ENCODE measurements at places on chromosomes 3 and 15.

DNA sequence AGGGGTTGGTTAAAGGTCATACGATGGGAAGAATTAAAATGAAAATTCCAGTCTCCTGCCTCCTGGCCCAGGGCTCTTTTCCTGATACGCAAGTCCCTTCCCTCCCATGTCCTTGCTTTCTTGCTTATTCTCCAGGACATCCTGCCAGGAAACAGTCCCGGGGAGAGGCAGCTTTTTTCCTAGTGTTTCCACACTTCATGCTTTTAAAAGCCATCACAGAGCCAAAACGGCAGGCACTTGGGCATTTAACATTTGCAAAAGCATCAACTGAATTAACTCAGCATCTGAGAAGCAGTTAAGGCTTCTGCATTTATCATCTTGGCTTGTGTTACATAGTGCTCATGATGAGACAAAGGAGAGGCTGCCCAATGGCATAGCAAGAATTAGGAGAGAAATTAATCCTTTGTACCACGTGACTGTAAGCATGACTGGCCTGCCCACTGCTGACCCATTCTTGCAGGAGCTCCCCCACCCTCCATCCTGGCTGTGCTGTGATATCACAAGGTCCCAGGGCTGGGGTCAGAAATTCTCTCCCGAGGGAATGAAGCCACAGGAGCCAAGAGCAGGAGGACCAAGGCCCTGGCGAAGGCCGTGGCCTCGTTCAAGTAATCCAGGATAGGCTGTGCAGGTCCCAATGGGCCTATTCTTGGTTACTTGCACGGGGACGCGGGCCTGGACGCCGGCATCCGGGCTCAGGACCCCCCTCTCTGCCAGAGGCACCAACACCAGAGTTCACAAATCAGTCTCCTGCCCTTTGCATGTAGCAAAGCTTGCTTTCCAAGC lies 21.6 kb upstream of the VILL start:
- DNase-seq: no peak

- no peak for DNase-seq
Measured at GRCh38 chr3:32641356-32641755, 43.6 kb upstream of the CNOT10 start.

DNA sequence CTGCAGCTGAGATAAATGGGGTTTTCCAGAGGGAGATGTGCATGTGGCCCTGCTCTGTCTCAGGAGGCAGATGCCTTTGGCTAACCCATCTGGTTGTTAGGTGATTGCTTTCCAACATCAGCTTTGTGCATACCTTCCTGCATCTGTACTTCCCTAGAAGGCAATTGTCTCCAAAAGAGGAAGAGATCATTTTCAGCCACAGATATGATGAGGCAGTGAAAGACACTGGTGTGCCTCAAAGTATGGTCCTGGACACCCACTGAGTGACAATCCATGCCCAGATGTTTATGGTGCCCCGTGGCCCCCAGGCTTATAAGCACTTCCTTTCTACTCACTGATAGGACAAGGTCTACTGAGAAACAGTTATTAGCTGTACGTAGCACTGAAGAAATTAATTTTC lies 117.5 kb upstream of the NR2F2 start:
- no peak for DNase-seq

DNA sequence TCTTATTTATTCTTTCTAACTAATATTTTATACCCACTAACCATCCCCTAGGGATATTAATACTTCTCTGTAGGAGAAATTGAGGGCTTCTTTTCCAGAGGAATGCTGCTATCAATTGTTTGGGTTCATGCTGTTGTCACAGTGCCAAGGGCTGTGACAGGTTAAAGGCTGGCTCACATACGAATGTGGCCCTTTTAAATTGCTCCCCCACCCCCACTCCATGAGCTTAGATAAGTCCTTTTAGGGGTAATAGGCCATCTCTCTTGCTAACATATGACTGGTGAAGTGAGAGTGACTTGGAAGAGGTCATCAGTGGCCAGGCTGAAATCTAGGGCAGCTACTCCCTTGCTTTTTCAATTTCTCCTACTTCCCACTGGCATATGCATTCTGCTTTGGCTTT lies 121.9 kb upstream of the DPH6 start:
- DNase-seq: no peak

DNA sequence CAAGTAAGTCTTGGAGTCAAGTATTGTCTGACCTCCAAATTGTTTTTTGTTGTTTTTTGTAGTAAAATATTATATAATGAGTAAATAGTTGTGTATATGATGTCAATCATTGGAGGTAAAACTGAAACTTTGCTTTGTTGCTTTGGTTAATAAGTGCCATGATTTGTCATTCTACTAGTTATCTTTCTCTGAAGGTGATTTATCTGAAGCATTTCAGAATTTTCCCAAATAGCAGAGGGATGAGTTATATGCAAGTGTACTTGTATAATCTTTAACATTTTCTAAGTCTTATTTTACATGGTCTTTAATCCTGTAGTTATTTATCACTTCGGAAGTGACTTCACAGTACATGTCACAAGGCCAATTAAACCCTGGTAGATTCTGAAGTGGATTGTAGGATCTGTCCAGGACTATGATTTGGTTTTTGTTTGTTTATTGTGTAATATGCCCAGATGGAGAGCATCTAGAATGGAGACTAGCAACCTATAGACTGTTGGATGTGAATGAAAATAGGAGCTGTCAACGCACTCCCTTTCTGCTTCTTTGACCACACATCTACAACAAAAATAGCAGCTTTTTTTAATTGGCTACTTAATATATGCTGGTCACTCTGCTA lies 93.1 kb upstream of the SAMMSON start:
- DNase-seq: no peak

DNA sequence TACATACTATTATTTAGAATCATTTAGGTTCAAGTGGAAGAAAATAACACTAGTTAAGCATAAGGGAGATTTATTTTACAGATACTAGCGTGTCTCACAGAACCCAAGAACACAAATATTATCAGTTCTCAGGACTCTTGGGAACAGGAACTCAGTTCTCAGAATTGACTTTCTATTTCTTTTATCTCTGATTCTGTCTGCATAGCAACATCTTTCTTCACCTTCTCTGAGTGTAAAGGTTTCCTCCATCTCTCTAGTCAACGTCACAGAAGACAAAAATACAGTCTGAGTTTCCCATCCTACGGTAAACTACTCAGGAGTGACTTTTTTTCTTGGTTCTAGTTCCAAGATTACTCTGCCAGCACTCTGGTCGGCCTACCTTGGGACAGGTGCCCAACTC lies 220.0 kb downstream of the SV2B start:
- no peak for DNase-seq

GRCh38 chr15:40926659-40927494 lies 2.3 kb upstream of the DLL4 start:
- DNase-seq: no peak

GRCh38 chr15:74170071-74170844 lies 3.3 kb upstream of the ISLR start:
- no peak for DNase-seq

DNA sequence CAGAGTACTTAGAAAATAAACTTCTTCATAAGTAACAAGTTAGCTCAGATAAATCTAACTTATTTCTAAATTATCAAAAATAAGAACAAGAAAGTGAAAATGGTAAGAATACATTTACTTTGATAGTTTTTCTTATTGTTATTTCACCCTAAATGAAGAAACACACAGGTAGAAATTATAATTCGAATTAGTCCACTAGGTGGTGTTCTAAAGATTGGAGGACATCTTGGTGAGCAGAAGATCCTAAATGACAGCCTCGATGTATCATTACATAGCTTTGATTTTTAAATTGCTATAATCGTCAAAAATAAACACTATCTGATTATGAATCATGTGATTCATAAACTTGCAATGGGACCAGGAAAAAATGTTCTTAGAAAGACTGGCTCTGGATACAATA lies 280.8 kb upstream of the UBE2E2 start:
- DNase-seq: peak; percentile 3

DNA sequence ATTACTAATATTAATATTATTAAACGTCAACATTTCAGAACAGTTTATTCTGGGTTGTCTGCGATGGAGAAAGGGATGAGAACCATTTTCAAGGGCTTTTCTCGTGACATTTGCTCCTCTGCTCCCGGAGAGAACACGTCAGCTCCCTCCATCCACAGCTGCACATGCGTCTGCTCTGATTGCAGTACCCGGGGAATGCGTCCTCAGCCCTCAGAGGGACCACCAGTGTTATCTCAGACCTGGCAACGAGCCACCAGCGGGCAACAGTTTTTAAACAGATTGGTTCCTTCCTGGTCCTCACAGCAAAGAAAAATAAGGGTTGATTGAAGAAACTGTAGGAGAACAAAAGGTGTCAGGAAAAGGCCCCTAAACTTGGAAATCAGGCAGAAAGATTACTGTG lies 202.2 kb upstream of the ADAMTS9 start:
- no peak for DNase-seq

DNA sequence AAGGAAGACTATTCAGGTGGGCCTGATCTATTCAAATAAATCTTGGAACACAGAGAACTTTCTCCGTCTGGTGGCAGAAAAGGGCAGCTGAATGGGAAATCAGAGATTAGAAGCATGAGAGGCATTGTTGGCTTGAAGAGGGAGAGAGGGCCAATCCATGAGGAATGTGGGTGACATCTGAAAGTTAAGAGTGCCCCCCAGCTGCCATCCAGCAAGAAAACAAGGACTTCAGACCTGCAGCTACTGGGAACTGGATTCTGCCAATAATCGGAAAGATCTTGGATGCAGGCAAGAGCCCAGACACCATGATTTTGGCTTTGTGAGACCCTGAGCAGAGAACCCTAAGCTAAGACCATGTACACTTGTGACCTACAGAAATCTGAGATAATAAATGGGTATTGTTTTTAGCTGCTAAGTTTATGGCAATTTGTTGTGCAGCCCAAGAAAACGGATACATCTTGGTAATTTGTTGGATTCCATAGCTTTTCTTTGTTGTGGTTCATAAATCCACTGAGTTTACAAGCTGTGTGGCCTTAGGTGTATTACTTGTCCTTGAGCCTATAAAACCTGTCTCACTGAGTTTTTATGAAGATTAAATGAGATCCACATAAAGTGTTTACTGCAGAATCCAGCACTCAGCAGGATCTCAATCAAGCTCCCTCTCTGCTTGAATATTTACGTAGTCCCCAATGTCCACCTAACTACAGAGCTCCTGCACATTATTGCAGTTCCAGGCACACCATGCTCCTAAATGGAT lies 82.1 kb upstream of the PRTG start:
- peak; percentile 7 for DNase-seq

- no peak for DNase-seq
Measured at GRCh38 chr15:38257676-38258075, 5.0 kb downstream of the SPRED1 start.

GRCh38 chr15:99842071-99842470 lies 108.8 kb upstream of the LYSMD4 start:
- DNase-seq: no peak

GRCh38 chr3:113533534-113533892 lies 1.2 kb downstream of the SIDT1 start:
- no peak for DNase-seq

- no peak for DNase-seq
Measured at GRCh38 chr3:30370681-30371271, 235.6 kb upstream of the TGFBR2 start.

DNA sequence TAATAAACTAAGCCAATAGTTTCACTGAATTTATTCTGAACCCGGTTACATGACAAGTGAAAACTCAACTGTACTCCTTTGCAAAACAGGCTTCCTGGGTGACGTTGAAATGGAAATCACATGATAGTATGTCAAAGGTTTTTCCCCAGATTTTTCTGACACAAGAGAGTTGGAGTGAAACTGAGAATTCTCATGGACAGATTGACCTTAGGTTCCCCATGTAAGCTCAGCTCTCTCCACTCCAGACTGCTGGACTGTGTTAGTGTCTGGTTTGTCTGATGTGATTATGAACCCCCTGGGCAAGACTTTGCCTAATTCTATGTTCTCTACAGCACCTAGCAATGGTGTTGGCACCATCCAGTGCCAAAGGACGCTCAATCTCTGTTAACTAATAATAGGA lies 219.7 kb upstream of the COL8A1 start:
- DNase-seq: no peak

- no peak for DNase-seq
Measured at GRCh38 chr3:128483657-128484403, 9.2 kb downstream of the GATA2 start.

DNA sequence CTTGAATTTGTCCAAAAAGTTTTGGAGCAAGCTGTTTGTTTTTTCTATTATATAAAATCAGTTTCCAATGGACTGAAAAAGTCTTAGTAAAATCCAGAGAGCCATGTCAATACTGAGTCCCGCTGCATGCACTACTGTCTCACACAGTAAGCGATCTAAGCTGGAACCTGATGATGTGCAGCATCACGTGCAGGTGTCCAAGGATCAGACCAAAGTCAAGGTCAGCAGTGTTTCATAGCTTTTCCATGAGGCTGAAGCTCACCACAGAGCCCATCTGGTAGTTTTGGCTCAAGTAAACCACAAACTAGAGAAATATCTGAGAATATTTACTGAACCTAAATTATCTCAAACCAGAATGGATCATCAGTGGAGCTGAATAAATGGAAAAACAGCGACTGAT lies 784.0 kb upstream of the SEMA6D start:
- DNase-seq: no peak

GRCh38 chr3:109803274-109803673 lies 465.9 kb upstream of the DPPA4 start:
- DNase-seq: no peak

- DNase-seq: no peak
Measured at GRCh38 chr3:140244893-140245292, 309.9 kb downstream of the CLSTN2 start.

DNA sequence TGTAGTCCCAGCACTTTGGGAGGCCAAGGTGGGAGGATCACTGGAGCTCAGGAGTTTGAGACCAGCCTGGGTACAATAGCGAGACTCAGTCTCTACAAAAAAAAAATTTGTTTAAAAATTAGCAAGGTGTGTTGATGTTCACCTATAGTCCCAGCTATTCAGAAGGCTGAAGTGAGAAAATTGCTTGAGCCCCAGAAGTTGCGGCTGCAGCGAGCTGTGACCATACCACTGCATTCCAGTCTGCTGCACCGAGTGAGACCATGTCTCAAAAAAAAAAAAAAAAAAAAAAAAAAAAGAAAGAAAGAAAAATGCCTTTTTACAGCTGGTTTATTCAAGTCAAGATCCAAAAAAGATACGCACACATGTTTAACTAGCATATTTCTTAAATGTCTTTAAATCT lies 17.0 kb upstream of the MUC20 start:
- no peak for DNase-seq

- no peak for DNase-seq
Measured at GRCh38 chr15:77769700-77770099, 137.0 kb upstream of the LINGO1 start.

GRCh38 chr3:23550402-23550801 lies 255.4 kb upstream of the UBE2E1 start:
- no peak for DNase-seq

DNA sequence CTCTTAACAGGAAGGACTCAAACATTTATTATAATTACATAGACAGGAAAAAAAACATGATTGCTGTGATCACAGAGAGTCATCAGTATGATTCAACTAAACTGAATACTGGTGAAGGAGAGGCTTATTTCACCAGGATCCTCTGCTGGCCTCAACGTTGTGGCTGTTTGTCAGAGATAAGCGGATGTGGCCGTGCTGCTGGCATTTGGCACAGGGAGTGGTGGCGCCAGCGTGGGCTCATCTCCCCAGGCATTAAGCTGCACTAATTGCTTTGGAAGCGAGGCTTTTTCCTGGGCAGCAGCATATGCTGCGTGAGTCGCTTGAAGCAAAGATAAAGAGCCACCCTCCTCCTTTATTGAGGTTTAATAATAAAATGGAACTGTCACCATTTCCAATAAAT lies 306.7 kb downstream of the LRTM1 start:
- DNase-seq: no peak

All from SHP77 (cell line).